ENCODE measurements at places on chromosomes 4 and X.

GRCh38 chr4:103098756-103099440 is 736 bp downstream of the BDH2 start:
- H3K36me3 ChIP-seq: no peaks in the 10 kb centered on the region
- H3K4me3 ChIP-seq: peak overlapping the region; percentile 96
- H3K27ac ChIP-seq: no peak overlapping the region

DNA sequence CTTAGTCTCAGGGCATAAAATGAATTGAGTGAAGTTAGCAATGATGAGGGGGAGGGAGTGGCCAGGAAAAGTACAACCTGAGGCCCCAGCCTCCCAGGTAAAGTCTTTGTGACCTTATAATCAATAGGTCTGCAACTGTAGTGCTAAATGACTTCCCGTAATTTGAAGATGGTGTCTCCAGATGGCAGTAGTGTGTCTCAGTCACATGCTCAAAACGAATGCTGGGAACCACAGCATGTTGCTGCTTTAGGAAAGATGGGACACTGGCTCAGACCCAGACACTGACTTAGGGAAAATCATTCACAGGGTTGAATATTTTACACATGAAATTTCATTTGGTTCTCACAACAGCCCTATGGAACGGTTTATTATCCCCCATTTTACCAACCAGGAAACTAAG is 10.3 kb downstream of the SRPX2 start:
- H3K27me3 ChIP-seq: peaks cover 23% of the 10 kb centered on the region
- peaks cover 1% of the 10 kb centered on the region for H3K36me3 ChIP-seq
- no peak overlapping the region for H3K4me3 ChIP-seq
- no peak for DNase-seq
- H3K27ac ChIP-seq: no peak overlapping the region

DNA sequence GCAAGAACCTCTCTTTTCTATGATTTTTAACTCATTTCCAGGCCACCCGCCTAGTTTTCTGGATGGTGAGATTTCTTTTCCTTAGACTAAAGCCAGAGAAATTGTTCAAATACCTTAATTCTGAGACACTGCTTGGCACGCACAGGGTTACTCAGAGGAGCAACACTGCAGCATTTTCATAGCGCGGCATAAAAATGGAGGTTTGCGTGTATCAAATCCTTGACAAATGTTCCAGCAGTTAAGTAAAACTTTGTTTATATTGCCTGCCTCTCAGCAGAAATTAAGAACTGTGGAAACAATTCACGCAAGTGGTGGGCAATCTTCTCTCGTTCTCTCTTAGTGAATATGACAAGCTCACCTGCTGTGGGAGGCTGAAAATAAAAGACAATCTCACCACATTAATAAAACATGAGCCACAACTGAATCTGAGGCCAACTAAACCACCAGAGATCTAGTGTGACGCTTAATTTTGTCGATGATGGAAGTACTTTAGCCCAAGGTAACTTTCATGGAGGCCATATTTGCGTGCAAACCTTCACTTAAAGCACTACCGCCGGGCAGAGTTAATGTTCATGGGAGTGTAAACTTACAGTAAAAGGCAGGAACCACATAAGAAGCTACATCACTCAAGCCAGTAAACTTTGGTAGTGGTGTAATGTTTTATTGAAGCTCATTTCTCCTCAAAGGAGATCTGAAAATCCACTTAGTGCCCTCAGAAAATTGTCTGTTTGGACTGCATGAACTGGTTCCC is 894.8 kb upstream of the EPHA5 start:
- peaks cover 2% of the 10 kb centered on the region for H3K36me3 ChIP-seq
- H3K4me3 ChIP-seq: no peak overlapping the region
- no peak overlapping the region for H3K27ac ChIP-seq
- H3K4me1 ChIP-seq: no peaks in the 10 kb centered on the region

DNA sequence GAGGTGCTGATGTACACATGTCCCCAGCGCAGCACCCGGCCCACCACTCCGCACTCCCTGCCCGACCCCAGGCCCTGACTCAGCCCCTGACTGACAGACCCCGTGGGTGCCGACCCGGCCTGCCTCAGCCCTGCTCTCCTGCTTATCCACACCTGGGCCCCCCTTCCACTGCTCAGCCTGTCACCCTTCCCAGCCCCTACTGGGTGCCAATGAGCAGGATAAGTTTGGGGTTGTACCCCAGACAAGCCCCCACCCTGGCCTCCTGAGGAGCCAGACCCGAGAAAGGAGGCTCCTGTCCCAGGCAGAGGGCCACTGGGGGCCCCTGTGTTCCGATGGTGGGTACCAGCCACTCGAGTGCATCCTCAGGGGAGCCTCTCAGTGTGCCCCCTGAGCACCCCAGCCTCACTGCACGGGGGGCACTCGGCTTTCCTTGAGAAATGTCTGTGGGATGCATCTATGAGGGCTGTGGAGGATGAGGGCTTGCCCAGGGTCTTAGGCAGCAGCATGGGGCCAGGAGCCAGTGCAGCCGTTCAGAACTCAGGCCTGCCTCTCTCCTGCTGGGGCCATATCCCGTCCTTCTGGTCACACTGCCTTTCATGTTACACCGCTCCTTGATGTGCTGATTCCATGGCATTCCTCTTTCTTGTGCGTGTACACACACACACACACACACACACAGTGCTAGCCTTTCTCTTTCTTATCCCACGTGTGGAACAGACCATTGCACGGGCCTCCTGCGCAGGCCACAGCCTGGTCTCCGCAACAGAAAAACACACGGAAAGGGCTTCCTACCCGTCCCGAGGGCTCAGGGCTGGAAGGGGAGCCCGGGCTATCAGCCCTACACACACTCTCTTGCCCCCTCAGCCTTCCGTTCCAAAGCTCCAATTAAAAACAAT is 220.1 kb upstream of the PSAPL1 start:
- H3K27me3 ChIP-seq: peaks cover 24% of the 10 kb centered on the region
- H3K27ac ChIP-seq: no peak overlapping the region
- DNase-seq: no peak
- H3K4me3 ChIP-seq: no peak overlapping the region
- H3K36me3 ChIP-seq: no peaks in the 10 kb centered on the region

- no peak for DNase-seq
- no peaks in the 10 kb centered on the region for H3K36me3 ChIP-seq
- H3K27me3 ChIP-seq: peaks cover 18% of the 10 kb centered on the region
- H3K4me1 ChIP-seq: peaks cover 3% of the 10 kb centered on the region
Observed at GRCh38 chr4:7722766-7723387, 216.8 kb downstream of the AFAP1 start.

- H3K36me3 ChIP-seq: no peaks in the 10 kb centered on the region
- H3K4me1 ChIP-seq: peaks cover 23% of the 10 kb centered on the region
- no peak for DNase-seq
- no peak overlapping the region for H3K4me3 ChIP-seq
- no peak overlapping the region for H3K27ac ChIP-seq
Observed at GRCh38 chr4:158788516-158788915, 19.7 kb downstream of the FNIP2 start.

- H3K36me3 ChIP-seq: no peaks in the 10 kb centered on the region
- no peak for DNase-seq
- H3K4me3 ChIP-seq: no peak overlapping the region
- H3K27ac ChIP-seq: no peak overlapping the region
Observed at GRCh38 chr4:41282366-41282765, 25.6 kb downstream of the UCHL1 start.

- DNase-seq: no peak
- H3K4me1 ChIP-seq: peaks cover 11% of the 10 kb centered on the region
- peak overlapping the region; percentile 96 for H3K4me3 ChIP-seq
- H3K36me3 ChIP-seq: peaks cover 10% of the 10 kb centered on the region
- no peak overlapping the region for H3K27ac ChIP-seq
Observed at GRCh38 chr4:2042204-2042946, 16.8 kb upstream of the NAT8L start.

Data from stimulated activated naive B cell treated with anti-CD40 and anti-IgM and Interleukin-4, amounts not matched to agents 10 μg/mL and 1 μg/mL and 100 μg/mL, for 72 hours (primary cell).